ENCODE measurements at places on chromosomes 4 and X.

DNA sequence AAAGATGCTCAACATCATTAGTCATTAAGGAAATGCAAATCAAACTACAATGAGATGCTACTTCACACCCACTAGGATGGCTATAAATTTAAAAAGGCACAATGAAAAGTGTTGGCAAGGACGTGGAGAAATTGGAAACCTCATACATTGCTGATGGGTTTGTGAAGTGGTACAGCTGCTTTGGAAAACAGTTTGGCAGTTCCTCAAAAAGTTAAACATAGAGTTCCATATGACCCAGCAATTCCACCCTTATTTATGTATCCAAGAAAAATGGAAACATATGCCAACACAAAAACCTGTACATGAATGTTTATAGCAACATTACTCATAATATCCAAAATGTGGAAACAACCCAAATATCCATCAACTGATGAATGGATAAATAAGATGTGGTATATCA is 101.3 kb upstream of the MAGEB10 start:
- DNase-seq: no peak

GRCh38 chr4:43316813-43317212 is 424.3 kb downstream of the GRXCR1 start:
- DNase-seq: no peak

GRCh38 chr4:98289375-98289774 is 28.2 kb downstream of the RAP1GDS1 start:
- DNase-seq: no peak

GRCh38 chr4:171981185-171981584 is 168.0 kb downstream of the GALNTL6 start:
- no peak for DNase-seq

GRCh38 chr4:101855239-101855638 is 64.7 kb downstream of the BANK1 start:
- no peak for DNase-seq

DNA sequence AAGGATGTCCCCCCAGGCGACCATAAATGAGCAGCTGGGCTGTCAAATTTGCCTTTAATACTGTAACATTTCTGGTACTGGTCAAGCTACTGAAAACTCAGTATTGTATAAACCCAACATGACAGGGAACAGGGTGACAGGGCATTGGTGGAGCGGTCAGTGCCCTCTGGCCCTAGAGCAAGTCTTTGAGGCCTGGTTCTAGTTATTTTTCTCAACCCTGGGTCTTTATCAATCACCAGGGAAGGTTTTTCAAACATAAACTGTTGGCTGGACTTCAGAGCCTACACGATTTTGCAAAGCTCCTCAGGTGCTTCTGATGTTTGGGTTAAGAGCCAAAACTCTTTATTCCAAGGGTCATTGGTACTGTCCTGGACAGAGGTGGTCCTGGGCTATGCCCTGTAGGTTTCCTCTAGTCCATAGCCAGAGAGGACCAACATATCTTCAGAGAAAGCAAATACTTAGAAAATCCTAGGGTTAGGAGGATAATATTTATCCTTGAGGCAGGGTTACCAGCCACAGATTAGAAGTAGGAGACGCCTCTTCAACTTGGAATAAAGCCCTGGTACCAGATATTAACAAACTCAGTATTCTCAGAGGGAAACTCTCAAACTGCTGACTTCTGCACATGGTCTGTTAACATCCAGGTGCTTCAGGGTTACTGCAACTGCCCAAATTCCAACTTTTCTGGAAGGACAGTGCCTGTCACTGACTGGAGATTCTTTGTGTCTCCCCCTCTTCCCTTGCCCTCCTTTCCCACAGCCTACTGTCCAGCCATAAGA is 26.7 kb upstream of the ADH7 start:
- DNase-seq: no peak

- no peak for DNase-seq
Measured at GRCh38 chr4:75699299-75699698, 25.1 kb upstream of the USO1 start.

- no peak for DNase-seq
Measured at GRCh38 chr4:162661913-162662312, 498.1 kb upstream of the FSTL5 start.

DNA sequence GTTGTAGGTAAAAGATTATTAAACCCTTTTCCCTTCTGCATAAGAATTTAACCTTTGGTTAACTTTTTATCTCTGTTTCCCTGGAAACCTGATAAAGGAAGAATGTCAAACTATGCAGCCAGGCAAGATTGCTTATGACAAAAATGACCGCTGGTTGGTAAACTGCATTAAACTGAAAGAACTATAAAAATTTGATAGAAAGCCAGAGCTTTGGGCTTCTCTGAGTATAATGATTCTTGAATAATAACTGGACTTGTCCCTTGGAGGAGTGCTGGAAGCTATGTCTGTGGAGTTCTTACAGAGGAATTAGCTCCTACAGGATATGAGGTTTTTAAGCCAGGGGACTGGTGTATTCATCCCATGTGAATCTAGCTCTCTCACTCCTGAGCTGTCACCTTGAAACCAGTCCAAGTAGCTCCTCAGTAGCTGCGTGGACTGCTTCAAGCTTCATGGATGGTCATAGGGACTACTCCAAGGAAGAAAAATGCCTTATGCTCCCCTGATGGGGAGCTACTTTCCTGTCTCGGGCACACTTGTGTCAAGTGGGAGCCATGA is 52.0 kb downstream of the RASL11B start:
- peak; percentile 35 for DNase-seq

GRCh38 chrX:125544031-125544660 is 224.5 kb downstream of the TEX13C start:
- DNase-seq: no peak

DNA sequence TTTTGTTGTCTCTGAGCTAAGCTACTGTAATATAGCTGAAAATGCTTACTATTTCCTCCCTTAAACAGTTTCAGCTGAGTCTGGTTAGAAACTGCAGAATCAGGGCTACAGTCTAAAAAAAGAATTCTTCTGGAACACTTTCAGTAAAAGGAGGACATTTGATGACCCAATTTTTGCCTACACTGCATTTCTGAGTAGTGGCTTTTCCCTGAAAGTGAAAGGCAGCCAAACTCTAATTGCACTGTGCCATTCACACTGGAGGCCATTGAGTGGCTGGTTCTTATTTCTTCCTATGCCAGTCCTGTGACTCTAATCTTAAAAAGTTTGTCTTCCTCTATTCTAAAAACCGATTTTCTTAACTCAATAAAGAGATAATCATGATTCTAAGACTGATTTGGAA is 526.0 kb downstream of the CFAP47 start:
- no peak for DNase-seq

GRCh38 chr4:80538276-80538926 is 202.9 kb downstream of the CFAP299 start:
- peak; percentile 37 for DNase-seq

DNA sequence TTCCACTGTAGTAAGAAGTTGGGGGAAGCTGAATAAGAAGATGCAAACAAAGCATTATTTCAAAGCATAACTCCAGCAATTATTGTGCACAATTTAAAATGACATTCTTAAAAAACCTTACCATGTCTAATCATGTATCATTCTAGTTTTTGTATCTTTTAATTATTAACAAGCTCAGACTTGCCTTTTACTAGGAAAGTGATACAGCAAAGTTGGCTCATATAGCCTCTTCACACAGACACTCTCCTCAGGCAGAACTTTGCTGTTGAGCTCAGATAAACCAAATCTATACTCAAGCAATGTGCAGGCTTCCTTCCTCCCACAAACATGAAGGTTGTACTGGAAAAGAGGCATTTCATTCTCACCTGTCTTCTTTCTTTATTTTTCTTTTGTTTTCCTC is 358.7 kb upstream of the EMCN start:
- no peak for DNase-seq

- DNase-seq: no peak
Measured at GRCh38 chr4:44165938-44166337, 282.7 kb downstream of the KCTD8 start.

DNA sequence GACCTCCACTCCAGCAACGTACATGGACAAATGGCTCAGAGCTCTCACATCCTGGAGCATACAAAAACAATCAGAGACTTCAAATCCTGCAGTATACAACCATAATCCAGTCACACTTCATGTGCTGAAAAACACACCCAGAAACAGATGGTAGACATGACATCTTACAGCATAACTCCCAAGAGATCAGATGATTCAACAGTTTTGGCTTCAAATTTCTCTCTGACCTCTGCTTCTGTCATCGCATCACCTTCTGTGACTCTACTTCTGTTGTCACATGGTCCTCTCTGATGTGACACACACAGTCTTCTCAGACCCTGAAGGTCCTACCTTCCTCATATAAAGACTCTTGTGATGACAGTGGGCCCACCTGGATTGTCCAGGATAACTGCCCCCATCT is 18.5 kb downstream of the SUV39H1 start:
- peak; percentile 72 for DNase-seq

- no peak for DNase-seq
Measured at GRCh38 chr4:3412257-3413020, 29.3 kb upstream of the HGFAC start.

- no peak for DNase-seq
Measured at GRCh38 chrX:9687899-9688298, 77.7 kb downstream of the GPR143 start.

DNA sequence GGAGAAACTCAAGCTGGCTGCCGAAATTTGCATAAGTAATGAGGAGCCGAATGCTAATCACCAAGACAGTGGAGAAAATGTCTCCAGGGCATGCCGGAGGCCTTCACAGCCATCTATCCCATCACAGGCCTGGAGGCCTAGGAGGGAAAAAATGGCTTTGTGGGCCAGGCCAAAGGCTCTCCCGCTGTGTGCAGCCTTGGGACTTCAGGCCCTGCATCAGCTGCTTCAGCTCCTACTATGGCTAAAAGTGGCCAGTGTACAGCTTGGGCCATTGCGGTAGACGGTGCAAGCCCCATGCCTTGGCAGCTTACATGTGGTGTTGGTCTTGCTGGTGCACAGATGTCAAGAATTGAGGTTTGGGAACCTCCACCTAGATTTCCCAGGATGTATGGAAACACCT is 162.6 kb upstream of the FAM47A start:
- no peak for DNase-seq

GRCh38 chr4:101993842-101994775 is 203.6 kb downstream of the BANK1 start:
- no peak for DNase-seq

- no peak for DNase-seq
Measured at GRCh38 chrX:40167850-40168479, 70.2 kb upstream of the BCOR start.

DNA sequence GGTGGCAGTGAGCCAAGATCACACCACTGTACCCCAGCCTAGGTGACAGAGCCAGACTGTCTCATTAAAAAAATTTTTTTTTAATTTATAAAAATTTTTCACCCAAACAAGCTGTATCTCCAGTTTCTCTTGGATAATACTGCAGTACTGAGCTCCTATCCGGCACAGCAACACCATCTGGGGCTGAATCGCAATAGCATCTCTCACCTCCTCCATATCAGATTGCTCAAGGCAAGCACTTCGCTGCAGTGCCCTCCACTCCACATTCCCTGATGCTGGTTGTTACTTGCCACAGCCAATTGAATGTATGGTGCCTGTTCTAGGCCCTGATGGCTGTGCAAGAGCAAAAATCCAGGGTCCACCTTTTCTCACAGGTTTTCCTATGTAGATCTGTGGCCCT is 69.3 kb upstream of the FAM241A start:
- DNase-seq: no peak

GRCh38 chrX:120840827-120841226 is 34.8 kb downstream of the CT47B1 start:
- DNase-seq: peak; percentile 81

DNA sequence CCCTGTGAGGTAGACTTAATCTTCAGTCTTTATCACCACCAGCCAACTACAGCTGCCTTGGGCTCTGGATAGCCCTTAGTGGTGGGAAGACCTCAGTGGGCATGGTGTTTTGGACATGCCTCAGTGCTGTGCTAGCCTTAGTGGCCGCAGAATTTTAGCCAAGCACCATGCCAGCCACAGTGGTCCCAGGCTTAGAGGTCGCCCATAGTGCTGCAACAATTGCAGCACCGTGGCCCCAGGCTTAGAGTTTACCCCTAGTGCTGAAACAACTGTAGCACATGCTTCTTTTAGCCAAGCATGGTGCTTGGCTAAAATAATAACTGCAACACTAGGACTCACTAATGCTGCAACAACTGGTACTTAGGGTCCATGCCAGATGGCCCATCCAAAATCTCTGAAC is 38.9 kb upstream of the SULT1B1 start:
- no peak for DNase-seq

DNA sequence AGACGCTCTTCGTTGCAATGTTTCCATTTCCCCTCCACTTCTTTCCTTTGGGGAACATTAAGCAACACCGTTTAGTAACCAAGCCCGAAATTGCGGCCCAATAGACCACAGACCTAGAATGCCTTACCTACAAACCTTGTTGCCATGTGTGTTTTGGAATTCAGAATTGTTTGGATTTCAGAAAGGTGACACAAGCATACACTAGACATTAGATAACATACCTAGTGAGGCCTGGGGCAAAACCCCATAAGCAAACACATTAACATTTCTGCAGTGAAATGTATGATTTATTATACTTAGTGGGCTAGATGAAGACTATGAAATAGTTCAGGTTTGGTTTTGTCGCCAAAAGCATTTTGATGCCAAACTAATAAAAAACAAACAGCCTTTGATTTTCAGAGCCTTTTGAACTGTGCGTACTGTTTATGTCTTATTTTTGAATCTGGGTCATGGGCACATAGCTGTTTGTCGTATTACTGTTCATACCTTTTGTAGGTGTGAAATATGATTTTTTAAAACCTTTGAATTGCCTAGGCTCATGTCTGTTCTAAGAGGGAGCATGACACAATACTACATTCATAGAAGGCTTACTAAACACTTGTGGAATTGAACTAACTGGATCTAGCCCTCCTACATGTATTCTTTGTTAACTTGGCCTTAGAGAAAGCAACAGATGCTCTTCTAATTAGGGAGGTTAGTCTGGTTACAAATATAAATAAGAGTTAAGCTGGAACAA is 88.6 kb upstream of the TMEM164 start:
- DNase-seq: no peak

DNA sequence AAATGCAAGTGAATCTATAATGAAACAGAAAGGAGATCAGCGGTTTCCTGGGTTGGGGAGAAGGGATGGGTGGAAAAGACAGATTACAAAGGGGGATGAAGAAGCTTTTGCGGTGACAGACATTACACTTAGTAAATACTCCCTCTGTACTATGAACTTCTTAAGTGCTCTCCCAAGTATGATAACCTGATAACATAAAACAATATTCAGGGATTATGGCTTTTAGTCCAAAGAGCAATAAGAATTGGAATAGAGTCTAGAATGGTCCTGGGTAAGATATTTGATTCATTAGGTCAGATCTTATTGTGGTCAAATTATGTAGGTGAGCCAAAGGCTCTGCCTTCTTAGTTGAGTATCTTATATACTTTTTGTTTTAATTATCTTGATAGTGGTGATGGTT is 9.2 kb downstream of the LRRC66 start:
- no peak for DNase-seq

- no peak for DNase-seq
Measured at GRCh38 chr4:174066611-174067205, 216.8 kb downstream of the FBXO8 start.

GRCh38 chr4:107069049-107069448 is 32.9 kb upstream of the DKK2 start:
- peak; percentile 51 for DNase-seq
